Stimulated activated CD8-positive, alpha-beta memory T cell treated with anti-CD3 and anti-CD28 coated beads, Interleukin-15, amount 100 ng/mL, for 24 hours (primary cell): ENCODE measurements at places on chromosomes 1 and 21.

- DNase-seq, result no peak
Measured at GRCh38 chr1:54978528-54979326, 1.7 kb upstream of the TMEM61 start.

DNA sequence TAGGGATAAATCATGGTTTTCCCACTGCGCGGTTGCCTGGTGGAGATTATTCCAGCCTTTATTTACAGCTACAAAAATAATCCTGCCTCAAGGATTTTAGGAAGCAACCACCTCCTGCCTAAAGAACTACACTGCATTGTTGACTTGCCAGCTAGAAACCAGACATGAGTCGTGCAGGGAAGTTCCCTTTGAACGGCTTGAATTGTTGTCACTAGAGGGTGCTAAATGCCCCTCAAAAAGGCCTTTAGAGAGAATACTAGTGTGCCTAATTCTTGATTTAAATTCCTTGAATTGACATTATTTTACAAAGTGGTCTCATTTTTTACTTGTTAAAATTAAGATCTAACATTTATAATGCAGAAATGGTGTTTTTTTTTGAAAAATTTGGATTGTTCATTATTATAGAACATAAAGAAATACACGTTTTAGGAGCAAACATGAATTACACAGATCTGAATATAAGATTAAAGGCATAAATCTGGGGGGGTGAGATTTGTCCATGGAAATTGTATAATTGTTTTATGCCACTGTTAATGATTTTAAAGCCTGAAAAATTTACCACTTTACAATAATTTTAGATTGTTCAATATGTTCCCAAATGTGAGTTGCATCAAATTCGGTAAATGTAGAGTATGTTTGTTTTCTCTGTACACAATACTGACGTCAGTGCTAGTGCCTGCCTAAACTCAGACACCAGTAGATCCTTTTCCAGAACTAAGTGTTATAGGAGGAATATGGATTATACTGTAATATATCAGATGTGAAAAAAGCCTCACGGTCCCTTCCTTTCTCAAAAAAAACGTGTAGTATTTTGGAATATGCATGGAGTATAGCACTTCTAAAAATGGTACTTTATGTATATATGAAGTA is 7.6 kb upstream of the ERG start:
- DNase-seq, result no peak

DNA sequence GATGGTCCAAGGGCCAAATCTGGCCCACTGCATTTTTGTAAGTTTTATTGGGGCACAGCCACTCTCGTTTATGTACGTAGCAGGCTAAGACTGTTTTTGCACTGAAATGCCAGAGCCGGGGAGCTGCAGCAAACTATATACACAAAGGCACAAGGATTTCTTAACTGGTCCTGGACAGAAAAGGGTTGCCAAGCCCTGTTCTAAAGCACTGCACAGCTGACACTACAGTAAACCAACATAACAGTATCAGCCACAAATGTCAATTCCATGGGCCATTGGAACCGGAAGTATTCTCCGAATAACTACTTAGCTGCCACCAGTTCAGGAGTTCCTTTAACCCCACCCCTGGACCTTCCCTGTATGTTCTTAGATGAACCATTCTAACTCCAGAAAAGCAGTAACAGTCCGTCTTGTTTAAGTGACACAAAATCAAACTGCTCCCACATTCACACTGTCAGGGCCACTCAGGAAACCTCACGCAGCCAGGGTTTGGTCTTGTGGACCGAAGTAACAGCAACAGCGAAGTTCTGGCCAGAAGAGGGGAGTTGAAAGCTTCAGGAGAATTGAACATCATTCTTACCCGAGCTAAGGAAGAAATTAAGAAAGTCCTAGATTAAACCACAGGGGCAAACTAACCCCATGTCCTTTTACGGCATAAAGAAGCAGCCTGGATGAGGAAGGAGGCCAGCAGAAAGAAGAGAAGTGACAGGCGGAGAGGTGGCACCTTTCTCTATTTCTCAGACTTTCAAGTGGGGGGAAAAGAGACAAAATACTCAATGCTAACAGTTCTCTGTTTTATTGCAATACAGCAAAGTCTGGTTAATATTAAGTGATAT is 49.2 kb downstream of the COQ8A start:
- no peak for DNase-seq

DNA sequence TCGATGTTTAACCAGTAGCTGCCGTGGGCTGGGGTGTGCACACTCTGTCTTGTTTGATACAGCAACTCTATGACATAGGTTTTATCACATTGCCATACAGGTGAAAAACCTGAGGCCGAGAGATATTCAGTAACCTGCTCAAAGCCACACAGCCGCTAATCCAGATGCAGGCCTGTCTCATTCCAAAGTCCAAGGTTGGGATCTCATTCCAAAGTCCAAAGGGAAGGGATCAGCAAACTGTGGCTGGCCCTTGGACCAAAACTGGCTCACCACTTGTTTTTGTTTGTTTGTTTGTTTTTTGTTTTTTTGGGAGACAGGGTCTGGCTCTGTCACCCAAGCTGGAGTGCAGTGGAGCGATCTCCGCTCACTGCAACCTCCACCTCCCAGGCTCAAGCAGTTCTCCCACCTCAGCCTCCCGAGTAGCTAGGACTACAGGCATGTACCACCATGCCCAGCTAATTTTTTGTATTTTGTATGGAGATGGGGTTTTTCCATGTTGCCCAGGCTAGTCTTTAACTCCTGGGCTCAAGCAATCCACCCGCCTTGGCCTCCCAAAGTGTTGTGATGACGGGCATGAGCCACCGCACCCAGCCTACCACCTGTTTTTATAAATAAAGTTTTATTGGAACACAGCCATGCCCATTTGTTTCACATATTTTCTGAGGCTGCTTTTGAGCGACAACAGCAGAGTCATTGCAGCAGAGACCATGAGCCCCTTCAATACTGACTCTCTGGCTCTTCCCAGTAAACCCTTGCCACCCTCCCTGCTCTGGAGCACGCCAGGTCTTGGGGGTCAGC is 163.4 kb upstream of the TMEM51 start:
- DNase-seq, result no peak

- DNase-seq, result no peak
Measured at GRCh38 chr1:15332952-15333715, 76.6 kb upstream of the EFHD2 start.

DNA sequence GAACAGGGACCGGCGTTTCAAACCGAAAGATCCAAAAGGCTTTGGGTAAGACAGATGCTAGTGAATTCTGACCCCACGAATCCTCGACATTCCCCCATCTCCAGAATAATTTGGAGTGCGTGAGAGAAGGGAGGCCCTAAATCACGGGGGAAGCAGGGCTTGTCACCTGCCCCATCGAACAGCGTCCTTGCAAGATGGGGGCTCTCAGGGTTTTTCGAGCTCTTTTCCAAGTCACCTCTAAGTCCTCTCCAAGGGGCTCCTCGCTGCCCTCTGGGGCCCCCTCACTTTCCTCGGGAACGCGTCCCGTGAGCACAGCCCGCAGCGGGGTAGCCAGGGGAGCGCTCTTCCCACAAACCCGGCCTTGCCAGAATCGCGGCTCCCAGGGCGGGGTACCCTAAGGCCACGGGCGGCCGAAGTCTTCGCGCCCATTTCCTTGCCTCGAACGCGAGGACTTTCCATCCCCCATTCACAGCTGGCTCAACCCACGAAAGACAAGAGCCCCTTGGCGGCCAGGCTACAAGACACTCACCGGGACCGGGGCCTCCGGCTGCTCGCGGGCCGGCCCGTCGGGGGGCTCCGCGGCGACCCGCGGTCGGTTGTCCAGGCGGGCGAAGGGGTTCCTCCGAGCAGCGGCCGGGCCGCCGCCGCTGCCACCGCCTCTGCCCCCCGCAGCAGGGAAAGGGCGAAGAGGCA is 546 bp downstream of the DONSON start:
- DNase-seq, result no peak

- DNase-seq, result no peak
Measured at GRCh38 chr21:28805885-28806284, 186.8 kb downstream of the LTN1 start.

DNA sequence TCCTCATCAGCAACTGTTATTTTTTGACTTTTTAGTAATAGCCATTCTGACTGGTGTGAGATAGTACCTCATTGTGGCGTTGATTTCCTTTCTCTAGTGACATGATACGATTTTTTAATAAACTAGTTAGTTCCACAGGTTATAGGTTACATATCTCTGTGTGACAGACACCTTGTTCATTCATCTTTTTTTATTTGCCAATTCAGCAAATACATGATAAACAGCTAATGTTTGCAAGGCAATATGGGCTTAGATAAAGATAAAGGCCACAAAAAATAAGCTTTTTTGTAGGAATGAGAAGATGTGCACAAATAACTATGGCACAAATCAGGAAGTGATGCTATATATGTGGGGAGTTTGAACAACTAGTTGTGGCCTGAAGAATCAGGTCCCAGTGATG is 366.8 kb downstream of the HLX start:
- DNase-seq, result no peak

DNA sequence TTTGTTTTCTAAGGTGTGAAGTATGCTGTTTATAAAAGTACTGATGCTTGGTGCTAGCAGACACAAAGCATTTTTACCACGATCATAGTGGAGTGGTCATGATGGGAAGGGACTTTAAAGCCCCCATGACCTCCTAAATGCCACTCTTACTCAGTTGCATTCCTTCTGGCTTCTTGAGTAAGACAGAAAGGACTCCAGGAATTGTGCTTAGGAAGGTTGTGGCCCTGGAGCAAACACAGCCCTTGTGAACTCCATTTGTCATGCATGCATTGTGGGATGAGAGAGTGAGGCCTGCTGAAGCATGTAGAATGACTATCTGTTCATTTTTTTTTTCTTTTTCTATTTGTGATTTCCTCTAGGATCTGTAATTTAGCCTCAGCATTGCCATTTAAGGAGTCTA is 34.2 kb downstream of the AK5 start:
- no peak for DNase-seq

DNA sequence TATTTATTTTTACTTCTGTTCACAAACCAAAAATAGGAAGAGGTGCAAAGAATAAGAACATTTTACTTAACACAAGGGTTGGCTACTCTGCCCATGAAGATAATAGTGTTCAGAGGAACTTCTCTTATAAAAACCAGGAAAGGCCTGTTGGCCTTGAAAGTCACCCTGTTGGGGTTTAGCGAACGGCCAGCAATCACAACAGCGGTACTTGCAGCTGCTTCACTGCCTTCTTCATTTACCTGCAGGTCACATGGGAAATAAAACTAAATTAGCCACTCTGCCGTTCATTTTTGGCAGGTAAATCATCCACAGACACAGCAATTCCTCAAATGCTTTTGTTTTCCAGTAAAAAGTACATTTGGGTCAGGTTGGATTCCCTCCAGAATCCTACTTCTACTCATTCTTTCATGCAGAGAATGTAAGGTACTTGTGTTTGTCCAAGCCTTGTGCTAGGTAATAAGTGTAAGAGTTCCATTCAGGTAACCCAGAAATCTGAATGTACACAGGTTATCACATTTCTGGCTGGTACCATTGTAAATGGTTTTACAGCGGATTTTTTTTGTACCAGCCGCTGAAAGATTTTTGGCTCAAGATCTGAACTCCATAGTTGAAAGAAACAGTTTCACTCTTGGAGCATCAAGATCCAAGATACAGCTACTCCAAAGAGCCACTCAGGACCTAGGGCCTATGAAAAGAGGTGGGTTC is 13.1 kb downstream of the SERPINC1 start:
- DNase-seq, result no peak

DNA sequence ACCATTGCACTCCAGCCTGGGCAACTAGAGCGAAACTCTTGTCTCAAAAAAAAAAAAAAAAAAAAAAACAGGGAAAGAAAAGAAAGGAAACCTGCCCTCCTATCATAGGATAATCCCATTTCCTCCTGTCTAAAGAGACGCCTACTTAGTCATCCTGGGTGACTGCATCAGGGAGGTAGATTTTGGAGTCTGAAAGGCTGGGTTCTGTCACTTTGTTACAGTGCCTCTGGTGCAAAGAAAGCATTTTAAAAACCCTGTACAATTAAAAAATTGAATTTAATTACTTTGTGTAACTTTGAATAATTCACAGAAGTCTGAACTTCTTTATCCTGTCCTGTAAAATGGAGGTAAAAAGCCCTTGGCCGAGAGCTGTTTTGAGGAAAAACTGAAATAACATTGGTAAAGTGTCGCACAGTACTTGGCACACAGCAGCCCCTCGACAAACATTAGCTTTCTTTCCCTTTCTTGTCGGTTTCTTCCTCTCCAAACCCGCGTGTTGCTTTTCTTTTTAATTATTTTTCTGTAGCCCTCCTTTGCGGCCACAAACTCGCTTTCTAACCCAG is 657 bp upstream of the HDAC1 start:
- DNase-seq, result no peak

GRCh38 chr1:233599542-233600073 is 14.3 kb upstream of the KCNK1 start:
- DNase-seq, result no peak
